ENCODE measurements at places on chromosomes 1 and 21. TPM values are rescaled to one million over a fixed set of nuclear protein-coding genes. Genes with fewer than 3 reads are reported as not detected.

DNA sequence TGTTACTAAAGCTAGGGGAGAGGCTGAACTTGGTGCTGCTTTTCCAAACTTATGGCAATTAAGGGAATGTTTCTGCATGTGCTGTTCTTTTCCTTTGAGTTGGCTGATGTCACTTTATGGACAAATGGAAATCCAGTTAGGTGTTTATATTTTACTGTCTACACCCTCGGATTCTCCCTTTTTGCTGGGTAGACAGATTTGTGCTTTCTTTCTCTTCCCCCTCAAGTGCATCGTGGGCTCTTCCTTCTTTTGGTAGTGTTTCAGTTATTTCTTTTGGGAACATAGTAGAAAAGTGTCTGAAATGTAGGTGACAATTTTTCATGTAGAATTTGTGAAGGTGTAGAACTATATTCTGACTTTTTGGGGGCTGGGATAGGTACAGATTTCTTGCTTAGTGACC is 22.9 kb downstream of the SYT14 start:
- no peak for DNase-seq

FALEC gene
- total RNA-seq, result not detected

DNA sequence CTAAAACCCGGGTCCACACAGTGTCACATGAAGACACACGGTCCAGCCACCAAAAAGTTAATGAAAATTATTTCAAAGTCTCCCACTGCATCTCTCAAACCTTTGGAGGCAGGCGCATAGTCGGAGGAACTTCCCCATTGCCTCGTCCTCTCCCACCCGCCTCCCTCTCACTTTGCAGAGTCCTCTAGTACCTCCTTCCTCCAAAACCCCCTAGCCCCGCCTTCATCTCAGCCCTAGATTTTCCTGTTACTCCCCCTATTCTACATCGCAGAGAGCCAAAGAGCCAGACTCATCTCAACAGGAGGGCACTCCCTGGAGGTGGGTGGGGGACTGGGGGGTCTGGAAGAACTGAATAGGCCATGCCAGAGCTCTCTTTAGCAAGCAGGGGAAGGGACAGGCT is 79.3 kb downstream of the DISP3 start:
- DNase-seq, result no peak

SLC30A2 gene
- total RNA-seq, result not detected

- no peak for DNase-seq
These were observed 22.6 kb upstream of the ADARB1 start for GRCh38 chr21:45051580-45052434.

- peak; percentile 78 for DNase-seq
These were observed 144.0 kb downstream of the MAGI3 start for GRCh38 chr1:113534130-113534817.

DNA sequence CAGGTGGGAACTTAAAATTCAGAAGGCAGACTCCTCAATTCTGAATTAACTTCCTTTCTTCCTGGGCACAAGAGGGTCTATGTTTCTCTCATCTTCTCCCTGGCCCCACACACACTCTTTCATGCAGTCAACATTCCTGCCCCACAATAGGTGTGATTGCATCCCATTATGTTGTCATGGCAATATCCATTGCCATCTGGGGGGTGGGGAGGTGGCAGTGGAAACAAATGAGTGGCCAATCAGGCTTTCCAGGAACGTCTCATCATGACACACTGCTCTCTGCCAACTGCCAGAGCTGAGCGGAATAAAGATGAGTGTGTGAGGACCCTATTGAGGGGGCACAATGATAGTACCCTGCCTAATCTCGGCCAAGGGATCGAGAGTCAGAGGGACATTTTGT is 80.4 kb downstream of the KCND3 start:
- no peak for DNase-seq

CNKSR1 gene
- 11.8 TPM for total RNA-seq

FAM72C gene
- total RNA-seq, result not detected

- no peak for DNase-seq
These were observed 30.0 kb downstream of the CDK18 start for GRCh38 chr1:205534444-205534985.

NUDT4B gene
- 2.6 TPM for total RNA-seq

DNA sequence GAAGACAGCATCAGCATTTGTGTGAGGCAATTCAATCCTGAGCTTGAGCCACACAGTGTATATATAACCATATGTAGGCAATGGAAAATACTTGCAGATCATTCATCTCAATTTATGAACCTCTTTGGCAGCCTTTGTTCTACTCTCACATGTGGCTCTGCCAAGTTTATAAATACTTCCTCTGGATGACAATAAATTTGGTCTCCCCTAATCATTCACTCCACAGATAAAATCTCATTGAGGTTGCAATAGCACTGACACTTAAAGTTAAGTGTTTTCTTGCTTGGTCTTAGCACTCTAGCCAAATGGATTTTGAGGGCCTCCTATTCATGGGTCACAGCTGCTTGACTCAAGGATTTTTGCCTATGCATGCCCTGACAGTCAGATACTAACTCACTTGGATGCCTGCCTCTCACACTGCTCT is 136.6 kb upstream of the VANGL1 start:
- peak; percentile 46 for DNase-seq

DNA sequence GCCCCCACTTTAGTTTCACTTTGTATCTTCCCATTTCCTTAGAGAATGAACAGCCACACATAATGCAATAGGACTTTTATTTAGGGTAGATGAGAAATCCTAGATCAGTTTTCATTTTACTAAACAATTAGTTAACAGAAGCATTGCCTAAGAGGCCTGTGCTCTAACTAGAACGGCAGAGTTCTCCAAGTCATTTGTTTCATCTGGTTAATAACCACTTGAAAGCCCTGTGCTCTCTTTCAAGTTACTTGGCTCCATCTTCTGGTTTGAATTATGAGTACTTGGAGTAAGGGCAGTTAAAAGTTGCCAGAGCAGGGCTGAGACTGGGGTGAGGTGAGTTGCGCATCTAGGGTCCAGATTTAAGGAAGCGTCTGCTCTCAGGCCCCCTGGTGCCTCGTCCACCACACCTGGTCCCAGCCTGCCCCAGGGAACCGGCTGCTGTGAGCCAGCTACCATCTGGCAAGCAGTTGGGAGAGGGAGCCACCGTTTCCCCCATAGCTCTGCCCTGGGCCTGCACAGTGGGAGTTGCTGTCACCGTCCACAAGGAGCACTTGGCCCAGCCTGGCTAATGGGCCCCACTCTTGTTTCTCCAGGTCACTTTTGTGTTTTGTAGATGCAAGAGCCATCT is 18.1 kb upstream of the SLC44A3 start:
- DNase-seq, result peak; percentile 90

- DNase-seq, result no peak
These were observed 15.1 kb downstream of the LDLRAD2 start for GRCh38 chr1:21827141-21827679.

DCST1 gene
- not detected for total RNA-seq

- no peak for DNase-seq
These were observed 18.0 kb downstream of the RHOU start for GRCh38 chr1:228753287-228753686.

DNA sequence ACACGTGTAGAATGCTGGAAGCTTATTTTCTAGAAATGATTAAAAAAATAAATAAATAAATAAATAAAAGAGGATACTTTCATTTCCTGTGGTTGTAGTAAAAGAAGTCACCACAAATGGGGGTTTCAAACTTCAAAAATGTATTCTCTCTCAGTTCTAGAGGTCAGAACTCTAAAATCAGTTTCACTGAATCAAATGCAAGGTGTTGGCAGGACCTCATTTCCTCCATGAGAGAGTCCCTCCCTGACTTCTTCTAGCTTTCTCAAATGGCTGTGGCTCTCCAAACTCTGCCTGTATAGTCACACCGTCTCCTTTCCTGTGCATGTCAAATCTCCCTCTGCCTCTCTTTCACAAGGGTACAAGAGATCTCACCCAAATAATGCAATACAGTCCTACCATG is 312.6 kb upstream of the CXADR start:
- no peak for DNase-seq
